D341Med (cell line): ENCODE measurements at places on chromosomes 2 and 18.

DNA sequence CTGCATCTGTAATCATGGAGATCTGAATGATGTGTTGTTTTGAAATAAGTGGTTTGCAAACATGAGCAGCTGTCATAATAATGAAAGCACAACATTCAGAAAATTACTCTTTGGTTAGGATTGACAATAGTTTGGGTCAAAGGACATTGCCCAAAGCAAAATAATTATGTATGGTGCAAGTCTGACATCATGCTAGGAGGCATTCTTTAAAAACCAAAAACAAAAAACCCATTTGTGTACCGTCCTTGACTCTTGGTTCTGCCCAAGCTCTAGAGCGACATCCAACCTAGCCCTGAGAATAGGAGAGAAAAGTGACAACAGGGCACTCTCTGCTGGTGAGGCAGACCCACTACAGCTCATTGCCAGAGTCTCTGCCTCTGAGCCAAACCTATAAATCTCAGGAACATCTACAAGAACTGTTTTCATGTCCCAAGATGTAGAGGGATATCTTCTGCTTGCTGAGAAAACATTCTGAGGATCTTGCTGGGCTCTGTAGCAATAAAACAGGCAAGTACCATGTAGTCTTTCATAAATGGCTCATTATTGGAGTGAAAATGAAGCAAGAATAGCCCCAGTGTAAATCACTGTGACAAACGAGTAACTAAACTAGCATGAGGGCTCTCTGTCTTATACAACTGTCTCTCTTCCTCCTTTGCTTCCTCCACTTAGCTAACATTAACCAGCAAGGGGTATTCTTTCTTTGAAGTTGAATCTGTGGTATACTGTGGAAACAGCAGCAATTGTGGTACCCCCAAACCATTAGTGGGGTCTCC lies 266.8 kb upstream of the CXCR4 start:
- peak; percentile 71 for DNase-seq

- DNase-seq: no peak
Observed at GRCh38 chr2:18154259-18154658, 275.8 kb downstream of the KCNS3 start.

DNA sequence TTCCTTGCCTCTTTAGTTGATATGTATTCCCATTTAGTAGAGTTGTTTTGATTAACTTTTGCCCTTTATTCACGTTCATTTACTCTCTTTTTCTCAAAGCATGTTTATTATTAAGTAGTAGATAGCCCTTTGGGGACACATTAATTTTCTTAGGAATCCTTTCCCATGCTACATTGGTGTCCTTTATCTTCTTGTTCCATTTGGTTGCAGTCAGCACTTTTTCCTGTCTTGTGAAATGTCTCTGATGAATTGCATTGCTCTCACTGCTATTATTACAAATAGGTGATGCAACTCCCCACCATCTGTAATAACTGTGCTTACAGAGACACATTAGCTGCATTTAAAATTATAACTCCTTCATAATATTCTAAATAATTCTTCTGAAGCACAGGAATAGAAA lies 428.5 kb upstream of the CNTNAP5 start:
- no peak for DNase-seq

GRCh38 chr2:134783912-134784311 lies 54.5 kb upstream of the ACMSD start:
- no peak for DNase-seq

DNA sequence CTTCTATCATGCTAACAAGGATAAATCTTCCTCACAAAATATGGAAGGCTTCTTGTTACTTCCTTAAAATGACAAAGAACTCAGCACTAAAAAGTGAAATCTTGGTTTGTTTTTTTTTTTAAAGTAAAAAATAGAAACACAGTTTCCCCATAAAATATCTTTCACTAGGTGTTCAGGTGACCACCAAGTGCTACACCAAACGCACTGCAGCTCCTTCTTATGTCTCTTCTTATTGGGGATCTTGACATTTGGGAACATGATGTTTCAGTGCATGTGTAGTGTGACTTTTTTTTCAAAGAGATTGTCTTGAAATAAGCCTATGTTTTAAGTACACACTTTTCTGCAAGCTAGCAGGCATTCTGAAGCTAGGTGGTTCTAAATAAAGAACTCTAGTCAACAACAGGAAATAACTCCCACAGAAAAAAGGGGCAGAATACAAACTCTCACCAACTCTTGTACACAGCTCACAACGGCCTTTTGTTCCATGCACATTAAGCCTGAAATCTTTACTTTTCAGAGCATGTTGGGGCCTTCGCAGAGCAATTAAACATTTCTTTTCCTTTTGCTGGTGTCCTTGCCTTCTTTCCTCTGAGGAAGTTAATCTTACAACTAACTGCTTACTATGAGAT lies 13.2 kb upstream of the SERTAD2 start:
- DNase-seq: no peak

GRCh38 chr2:46097714-46098480 lies 199.3 kb upstream of the EPAS1 start:
- DNase-seq: no peak

- peak; percentile 25 for DNase-seq
Observed at GRCh38 chr2:205047273-205047839, 502.1 kb downstream of the PARD3B start.

DNA sequence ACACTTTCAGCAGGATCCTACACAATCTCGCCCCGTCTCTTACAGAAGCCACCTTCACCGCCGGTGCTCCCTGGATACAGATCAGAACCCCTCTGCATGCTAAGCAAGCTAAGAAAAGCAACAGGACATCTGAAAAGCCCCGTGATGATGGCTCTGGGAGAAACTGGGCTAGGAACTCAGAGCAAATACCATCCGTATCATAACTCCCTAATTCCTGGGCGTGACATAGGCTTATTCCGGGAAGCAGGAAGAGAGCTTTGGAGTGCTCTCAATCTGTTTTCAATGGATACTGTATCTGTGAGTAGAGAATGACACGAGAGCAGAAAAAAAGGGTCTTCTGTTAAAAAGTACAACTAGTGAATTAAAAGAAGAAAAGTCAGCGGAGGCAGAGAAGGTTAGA lies 121.6 kb downstream of the SPP2 start:
- no peak for DNase-seq
